ENCODE measurements at places on chromosomes 2 and 18.

DNA sequence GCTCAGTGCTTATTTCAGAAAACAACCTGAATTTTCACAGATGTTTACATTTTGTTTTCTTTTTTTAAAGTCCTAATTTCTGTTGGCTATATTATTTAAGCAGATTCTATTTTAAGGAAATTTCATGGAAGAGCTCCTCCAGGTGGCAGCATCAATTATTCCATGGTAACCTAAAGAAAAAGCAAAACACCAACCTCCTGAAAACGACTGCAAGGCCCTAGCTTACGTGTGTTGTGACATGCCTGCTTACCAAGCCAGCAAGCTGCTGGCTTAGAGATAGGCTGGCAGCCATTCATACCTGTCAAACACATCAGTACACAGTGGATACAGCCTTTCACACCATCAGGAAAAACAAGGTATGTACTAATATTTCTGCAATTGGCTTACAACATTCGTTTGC, 64.9 kb downstream of the LPIN2 start:
- no peak for DNase-seq

DNA sequence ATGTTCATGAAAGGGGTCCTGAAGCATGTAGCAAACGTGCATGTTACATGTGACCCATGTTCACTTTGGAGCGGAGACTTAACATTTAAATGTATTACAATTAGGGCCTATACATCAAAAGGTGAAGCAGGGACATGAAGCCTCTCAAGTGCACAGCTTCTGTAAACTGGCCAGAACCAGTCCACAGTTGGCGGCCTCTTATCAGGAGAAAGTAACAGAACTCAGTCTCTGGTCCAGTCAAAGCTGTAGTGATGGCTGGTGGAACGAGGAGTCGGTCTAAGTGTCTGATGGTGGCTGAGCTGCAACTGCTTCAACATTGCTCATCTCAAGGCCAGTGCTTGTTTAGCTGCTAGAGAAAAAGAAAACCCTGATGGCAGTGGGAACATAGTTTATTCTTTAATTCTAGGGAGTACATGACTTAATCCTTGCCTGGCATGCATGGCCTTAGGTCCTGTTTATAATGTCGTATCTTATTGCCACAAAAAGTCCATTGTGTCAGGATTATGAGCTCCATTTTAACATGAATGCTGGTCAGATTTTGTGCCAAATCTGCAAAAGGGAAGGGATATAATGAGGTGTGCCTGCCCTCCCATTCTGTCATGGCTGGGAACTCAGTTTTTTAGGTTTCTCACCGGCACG, 22.2 kb upstream of the YES1 start:
- DNase-seq: no peak

DNA sequence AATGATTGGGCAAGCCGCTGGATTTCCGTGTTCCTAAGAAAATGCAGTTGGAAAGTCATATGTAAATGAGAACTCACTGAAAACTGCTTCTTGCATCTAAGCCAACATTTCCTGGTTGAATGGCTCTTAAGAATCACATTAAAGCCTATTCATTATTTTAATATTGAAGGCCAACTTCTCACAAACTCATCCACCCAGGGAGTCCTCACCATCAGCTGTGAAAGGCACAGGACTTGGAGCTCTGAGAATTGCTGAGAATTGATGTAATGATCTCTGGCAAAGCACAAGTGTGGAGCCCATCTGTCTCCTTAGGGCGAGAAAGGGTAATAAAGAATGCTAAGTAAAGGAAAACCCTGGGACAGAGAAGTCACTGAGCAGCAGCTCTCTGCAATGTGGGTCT, 55.9 kb upstream of the APCDD1 start:
- DNase-seq: no peak

DNA sequence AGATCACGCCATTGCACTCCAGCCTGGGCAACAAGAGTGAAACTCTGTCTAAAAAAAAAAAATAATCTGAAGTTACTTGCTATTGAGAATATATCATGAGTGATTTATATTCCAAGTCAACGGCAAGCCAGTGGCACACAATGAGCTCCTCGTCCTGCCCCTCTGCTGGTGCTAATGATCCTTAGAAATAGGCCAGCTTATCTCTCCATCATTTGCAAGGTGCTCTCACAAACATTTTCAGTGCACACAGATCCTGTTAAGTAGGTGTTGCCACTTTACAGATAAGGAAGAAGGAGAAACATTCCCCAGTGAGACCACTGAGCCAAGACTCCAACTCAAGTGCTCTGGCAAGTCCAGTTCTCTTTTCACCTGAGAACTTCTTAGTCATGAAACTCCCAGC, 91.3 kb upstream of the GPR45 start:
- no peak for DNase-seq

GRCh38 chr18:23752796-23753195, 63.5 kb downstream of the LAMA3 start:
- no peak for DNase-seq
